Left lung (tissue), 14 donors: ENCODE measurements at places on chromosomes 7 and 10. TPM values are rescaled to one million over a fixed set of nuclear protein-coding genes. Genes with fewer than 3 reads are reported as not detected.

Gene LFNG
- 59.2 TPM for total RNA-seq

Gene DGKI
- 0.68 TPM for total RNA-seq

Gene MCMBP
- 65.8 TPM for total RNA-seq

Gene OR2A42
- total RNA-seq = not detected

Gene CUZD1
- total RNA-seq = 0.76 TPM

- no peak for DNase-seq
Measured at GRCh38 chr10:62000037-62000603, 98.6 kb downstream of the ARID5B start.

GRCh38 chr10:51875610-51876009 lies 176.2 kb upstream of the CSTF2T start:
- DNase-seq = no peak

GRCh38 chr7:101121991-101122932 lies 4.6 kb upstream of the SERPINE1 start:
- no peak for DNase-seq

- no peak for DNase-seq
Measured at GRCh38 chr7:32803406-32804141, 88.0 kb downstream of the KBTBD2 start.

GRCh38 chr7:44264221-44264931 lies 61.0 kb downstream of the CAMK2B start:
- DNase-seq = no peak

GRCh38 chr10:72308320-72308987 lies 34.7 kb downstream of the DDIT4 start:
- no peak for DNase-seq

GRCh38 chr7:21543528-21544302 lies 876 bp downstream of the DNAH11 start:
- DNase-seq = peak; percentile 33

DNA sequence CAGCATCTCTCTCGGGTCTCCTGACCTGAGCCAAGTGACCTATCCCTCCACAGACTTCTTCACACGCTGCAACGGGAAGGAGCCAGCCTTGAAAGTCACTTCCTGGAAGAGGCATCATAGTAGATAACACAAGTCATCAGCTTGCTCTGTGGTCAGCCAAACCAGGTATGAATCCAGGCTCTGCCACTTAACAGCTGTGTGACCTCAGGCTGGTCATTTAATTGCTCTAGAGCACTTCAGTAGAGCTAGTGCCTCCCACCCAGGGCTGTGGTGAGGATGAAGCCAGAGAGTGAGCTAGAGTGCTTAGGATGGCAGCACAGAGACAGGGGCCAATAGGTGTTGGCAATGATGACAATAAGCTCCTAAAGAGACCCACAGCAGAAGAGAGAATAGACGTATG lies 247.7 kb upstream of the ZMIZ1 start:
- DNase-seq = no peak

GRCh38 chr7:121940918-121941317 lies 68.0 kb downstream of the PTPRZ1 start:
- no peak for DNase-seq

GRCh38 chr7:155860461-155860839 lies 48.2 kb upstream of the SHH start:
- no peak for DNase-seq
